ENCODE measurements at places on chromosomes 6 and 20. TPM values are rescaled to one million over a fixed set of nuclear protein-coding genes. Genes with fewer than 3 reads are reported as not detected.

- DNase-seq, result no peak
Measured at GRCh38 chr6:41371992-41372831, 36.8 kb downstream of the NCR2 start.

GRCh38 chr6:112254921-112255320 lies 554 bp upstream of the LAMA4 start:
- no peak for DNase-seq

GRCh38 chr6:154488248-154488593 lies 22.3 kb downstream of the CNKSR3 start:
- DNase-seq, result no peak

BCAS1 gene
- 13.2 TPM for total RNA-seq

Measured in mucosa of gallbladder (tissue), 1 donor.